Activated naive CD4-positive, alpha-beta T cell treated with anti-CD3 and anti-CD28 coated beads for 36 hours (primary cell): ENCODE measurements at places on chromosomes 7 and 10. TPM values are rescaled to one million over a fixed set of nuclear protein-coding genes. Genes with fewer than 3 reads are reported as not detected.

GRCh38 chr7:10122551-10123100 is 851.0 kb upstream of the PHF14 start:
- DNase-seq: no peak

GRCh38 chr7:73894733-73895551 is 34.0 kb downstream of the TMEM270 start:
- DNase-seq: no peak

GRCh38 chr10:80485076-80485945 is 31.2 kb downstream of the TSPAN14 start:
- no peak for DNase-seq

DNA sequence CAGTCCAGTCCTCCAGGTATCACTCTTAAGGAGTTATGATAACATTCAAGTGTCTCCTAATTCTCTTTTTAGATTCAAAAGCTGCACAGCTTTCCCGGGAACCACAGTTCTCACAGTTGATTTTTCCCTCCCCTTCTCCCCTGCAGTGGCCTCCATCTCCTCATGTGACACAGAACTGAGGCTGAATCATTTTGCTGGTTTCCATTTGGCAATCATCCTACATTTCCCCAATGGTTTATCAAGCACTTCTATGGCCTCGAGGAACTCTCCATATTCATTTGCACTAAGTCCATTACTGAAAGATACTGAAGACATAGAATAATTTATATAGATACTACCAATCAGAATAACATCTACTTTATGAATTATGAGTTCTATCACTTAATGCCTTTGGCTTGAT is 484.9 kb downstream of the GPAM start:
- no peak for DNase-seq

- DNase-seq: no peak
These were observed 4.2 kb upstream of the NT5C3A start for GRCh38 chr7:33066771-33067170.

STK31 gene
- not detected for total RNA-seq
